ENCODE measurements at places on chromosomes 1 and 21.
A peak's percentile ranks its signal among the peaks of the same experiment; 100 is the strongest.

DNA sequence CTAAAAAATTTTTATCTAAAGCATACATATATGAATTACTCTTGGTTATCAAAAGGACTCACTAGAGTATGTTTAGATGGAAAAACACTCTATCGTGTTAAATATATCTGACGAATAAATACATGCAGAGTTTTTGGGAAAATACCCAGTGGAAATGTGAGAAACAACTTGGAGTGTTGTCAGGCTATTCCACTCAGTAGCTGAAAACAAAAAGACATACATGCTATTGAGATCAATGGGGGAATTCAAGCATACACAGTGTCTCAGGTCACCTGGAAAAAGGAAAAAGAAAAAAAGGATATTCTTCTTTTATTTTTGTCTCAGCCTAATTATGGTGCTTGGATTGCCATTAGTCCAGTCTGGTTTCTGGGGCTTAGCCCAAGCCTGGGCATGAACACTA, 247.0 kb upstream of the LYPLAL1 start:
- no peak for DNase-seq

- no peak for DNase-seq
These were observed 19.5 kb upstream of the UQCRHL start for GRCh38 chr1:15826810-15827507.

- DNase-seq: no peak
These were observed 1.8 kb downstream of the MX2 start for GRCh38 chr21:41363370-41364270.

- DNase-seq: no peak
These were observed 37.9 kb upstream of the DUSP10 start for GRCh38 chr1:221779771-221780170.

- no peak for DNase-seq
These were observed 54.1 kb downstream of the CD2 start for GRCh38 chr1:116808200-116808847.

DNA sequence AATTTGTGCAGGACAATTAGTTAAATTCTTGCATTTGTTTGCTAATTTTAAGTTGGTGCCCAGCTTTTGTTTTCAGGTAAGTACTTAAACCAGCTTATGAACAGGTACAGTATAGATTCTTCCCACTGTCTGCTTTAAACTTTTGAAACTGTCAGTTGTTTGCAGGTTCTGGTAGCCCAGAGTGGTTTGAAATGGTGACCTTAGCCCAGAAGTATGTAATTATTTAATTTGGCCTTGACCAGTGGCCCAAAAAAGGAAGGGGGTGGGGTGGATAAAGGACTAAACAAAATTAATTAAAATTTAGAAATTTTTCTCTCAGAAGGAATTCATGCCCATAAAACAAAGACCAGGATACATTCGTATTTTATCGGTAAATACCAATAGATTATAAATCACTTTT, 69.0 kb downstream of the PTBP2 start:
- no peak for DNase-seq

DNA sequence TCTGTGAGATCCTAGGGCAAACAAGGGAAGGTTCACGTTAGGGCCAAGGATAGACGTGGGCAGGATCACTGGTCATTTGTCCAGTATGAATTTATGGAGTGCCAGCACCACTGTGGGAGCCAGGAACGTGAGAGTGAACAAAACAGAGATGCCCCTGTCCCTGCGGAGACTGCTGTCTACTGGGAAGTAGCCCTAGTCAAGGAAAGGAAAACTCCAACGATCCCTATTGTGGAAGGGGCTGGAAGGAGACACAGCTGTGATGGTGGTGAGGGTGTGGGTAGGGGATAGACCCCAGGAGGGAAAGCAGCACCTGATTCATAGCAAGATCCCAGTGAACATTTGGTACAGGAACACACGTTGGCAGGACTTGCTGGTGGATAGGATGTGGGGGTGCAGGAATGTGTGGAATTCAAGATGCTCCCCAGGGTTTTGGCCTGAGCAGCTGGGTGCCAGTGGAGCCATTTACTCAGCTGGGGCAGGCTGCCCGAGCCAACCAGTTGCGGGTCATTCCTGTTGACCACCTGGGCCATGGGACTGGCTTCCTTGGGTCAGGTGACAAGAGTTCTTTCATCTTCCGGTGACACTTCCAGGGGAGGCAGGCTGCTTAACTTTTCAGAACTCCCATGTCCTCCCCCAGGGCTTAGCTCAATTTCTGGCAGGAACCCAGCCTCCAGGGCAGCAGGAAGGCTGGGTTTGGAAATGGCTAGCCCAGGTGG, 1.2 kb upstream of the ATP13A2 start:
- DNase-seq: no peak

- no peak for DNase-seq
These were observed 176.9 kb upstream of the PRMT6 start for GRCh38 chr1:106879538-106879937.

DNA sequence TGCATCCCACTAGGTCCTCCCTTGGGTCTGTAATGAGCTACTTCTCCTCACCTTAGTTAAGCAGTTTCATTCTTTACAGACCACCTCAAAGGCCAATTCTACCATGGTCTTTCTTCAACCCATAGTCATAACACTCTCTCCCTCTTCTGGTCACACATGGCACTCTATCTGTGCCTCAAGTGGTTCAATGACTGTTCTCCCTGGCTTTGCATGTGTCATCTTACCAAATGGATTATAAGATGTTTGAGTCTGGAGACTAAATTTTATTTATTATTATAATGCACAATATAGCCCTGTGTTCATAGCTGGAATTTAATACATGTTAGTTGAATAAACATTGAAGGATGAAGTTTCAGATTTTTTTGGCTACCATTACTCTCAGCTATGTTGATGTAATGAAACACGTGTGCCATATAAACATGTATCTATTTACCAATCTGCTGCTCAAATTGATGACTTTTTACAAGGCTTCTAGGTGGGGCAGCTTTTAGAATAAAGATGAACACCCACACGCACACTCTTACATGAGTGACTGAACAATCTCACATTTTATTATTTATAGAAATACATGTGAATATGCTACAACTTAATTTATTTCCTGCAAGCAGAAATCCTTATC, 102.1 kb downstream of the RUNX1 start:
- no peak for DNase-seq

- DNase-seq: no peak
These were observed 3.1 kb downstream of the PLEKHN1 start for GRCh38 chr1:969260-969855.

- DNase-seq: no peak
These were observed 73.6 kb downstream of the TPR start for GRCh38 chr1:186301448-186301847.

GRCh38 chr1:91645031-91645430, 144.4 kb downstream of the CDC7 start:
- no peak for DNase-seq

DNA sequence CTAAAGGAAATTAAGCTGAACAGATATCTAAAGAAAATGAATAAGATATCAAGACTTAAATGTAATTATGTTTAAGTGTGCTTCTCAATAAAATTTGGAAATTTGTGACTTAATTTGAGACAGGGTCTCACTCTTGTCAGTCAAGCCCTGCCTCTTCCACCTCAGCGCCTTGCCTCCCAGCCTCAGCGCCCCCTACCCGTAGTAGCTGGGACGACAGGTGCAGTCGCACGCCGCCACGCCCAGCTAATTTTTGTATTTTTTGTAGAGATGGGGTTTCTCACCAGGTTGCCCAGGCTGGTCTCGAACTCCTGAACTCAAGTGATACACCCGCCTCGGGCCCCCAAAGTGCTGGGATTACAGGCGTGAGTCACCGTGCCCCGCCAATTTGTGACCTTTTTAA, 117.0 kb downstream of the CLEC20A start:
- DNase-seq: no peak

DNA sequence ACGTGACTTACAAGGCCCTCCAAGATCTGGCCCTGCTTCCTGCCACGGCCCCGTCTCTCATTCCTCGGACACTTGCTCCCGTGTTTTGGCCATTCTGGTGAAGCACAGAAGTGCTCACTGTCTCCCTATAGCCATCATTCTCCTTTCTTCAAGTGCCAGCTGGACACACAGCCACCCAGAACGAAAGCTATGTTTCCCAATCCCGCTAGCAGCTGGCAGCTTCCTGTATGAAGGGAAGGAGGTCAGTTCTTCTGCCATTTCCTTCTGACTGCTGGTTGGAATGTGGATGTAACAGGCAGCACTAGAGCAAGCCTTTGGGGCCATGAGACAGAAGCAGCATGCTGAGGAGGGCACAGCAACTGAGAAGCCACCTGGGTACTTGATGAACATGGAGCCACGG, 82.8 kb downstream of the TGFBR3 start:
- DNase-seq: no peak

- DNase-seq: peak; percentile 40
These were observed 31.9 kb downstream of the MAP10 start for GRCh38 chr1:232837087-232837486.

DNA sequence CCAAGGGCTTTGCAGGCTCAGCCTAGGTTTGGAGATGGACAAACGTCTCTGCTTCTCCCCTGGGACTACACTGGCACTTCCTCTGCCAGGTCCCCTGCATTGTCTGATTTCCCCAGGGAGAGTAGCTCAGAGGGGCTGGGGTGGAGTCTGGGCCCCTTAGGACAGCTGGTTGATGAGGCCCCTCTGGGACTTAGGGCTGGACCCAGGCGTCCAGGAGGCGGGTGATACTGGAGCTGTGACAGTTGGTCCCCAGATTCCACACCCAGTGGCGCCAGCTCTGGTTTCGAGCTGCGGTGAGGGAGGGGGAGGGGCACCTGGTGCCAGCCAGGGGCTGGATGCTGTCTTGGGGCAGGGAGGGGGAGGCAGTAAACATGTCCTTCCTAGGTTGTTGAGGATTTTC, 7.4 kb upstream of the MEX3A start:
- no peak for DNase-seq

DNA sequence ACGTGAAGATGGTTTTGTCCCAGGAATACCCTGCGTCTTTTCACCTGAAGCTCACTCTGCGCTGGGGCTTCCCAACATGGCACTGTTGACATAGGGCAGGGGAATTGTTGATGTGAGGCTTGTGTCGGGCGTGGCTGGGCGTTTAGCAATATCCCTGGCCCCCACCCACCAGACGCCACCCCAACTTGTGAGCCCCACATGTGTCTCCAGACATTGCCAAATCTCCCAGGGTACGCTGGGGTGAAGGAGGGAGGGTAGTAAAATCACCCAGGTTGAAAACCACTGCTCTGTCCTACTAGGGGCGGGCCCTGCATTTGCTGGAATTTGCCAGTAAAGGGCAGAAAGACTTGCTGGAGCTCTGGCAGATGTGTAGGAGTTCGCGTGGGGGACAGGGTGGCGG, 36.0 kb downstream of the SPSB1 start:
- no peak for DNase-seq

DNA sequence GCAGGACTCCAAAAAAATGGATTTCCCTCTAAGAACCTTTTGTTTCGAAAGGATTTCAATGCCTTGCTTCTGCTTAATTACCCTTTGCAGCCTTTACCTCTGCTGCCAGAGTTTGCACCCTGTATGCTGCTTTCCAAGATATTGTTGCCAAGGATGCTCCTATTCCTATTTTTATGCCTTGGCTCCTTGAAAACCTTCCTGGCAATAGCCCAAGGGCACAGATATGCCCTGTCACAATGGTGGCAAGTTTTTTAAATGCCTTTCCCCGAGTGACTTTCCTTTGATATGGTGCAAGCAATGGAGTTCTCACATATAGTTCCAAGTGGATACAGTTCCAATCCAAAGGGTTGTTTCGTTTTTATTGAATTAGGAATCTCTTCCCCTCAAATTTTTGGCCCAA, 1983.0 kb downstream of the MRPL39 start:
- DNase-seq: no peak

GRCh38 chr1:52970149-52970548, 43.1 kb downstream of the SCP2 start:
- no peak for DNase-seq

GRCh38 chr21:41451753-41452676, 26.0 kb downstream of the MX1 start:
- no peak for DNase-seq

DNA sequence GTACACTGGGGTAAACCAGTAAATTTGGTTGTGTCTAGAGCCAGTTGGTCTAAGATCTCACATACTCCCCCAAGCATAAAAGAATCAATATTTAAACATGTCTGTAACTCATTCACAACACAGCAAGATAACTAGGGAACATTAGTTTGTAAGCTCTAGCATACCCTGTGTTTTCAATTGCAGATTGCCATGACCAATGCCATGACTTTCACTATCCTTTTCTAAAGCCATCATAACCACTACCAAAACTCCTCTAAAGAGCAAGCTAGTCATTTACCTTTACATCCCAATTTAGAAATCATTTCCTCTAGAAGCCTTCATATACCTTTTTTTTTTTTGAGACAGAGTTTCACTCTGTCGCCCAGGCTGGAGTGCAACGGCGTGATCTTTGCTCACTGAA, 56.5 kb upstream of the PLA2G4A start:
- no peak for DNase-seq

DNA sequence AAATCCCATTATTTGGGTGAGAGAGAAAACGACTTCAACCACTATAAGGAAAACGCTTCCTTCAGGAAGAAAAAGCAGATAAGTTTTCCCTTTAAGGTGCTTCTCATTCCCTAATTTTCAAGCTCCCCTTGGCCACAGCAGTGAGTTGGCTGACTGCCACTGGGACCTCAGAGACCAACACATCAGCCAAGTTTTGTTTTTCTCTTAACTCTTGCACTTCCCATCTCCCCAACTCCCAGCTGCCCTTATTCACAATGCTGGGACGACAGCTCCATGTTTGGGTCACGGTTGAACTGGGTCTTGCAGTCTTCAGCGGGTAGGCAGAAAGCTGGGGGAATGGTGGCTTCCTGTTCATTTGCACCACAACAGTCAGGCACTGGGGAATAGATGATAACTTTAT, 18.9 kb downstream of the SGIP1 start:
- DNase-seq: no peak

- DNase-seq: no peak
These were observed 454.8 kb downstream of the KIF26B start for GRCh38 chr1:245609354-245610150.

DNA sequence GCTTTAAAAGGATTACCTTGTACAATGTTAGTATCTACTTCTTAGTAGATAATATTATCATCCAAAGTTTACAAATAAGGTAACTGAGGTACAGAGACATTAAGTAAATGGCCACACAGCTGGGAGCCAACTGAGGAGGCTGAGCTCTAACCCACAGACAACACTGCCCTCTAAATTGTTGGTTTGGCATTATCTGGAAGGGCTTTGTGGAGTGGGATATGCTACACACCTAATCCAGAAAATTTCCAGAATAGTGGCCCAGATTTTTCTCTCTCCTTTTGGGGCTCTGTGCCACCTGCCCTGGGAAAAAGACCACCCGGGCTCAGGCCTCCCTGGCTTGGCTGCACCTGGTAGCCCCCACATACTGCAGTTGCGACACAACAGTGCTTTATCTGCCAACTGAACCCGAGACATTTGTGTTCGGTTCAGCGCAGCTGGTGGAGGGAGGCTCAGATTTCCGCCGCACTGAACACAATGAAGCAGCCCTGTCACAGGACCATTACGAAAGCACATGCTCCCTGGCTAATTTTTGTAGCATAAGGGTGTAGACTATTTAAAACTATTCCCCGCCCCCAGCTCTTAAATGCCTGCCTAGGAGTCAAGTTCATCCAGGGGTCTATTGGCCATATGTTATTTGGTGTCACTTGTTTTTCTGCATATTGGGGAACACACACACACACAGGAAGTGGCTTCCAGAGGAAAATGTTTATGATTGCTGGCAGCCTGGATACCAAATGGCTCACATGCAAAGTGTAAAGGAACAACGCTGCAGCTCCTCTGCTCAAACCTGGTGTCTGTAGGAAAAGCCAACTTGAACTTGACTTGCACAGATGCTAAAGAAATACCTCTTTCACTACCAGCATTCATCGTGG, 92.3 kb upstream of the ESRRG start:
- DNase-seq: no peak

All from HS-5 (cell line).